ENCODE measurements at places on chromosomes 6 and 20. TPM values are rescaled to one million over a fixed set of nuclear protein-coding genes. Genes with fewer than 3 reads are reported as not detected.

GRCh38 chr6:142014515-142014914 lies 118.2 kb upstream of the GJE1 start:
- DNase-seq = peak; percentile 78

DNA sequence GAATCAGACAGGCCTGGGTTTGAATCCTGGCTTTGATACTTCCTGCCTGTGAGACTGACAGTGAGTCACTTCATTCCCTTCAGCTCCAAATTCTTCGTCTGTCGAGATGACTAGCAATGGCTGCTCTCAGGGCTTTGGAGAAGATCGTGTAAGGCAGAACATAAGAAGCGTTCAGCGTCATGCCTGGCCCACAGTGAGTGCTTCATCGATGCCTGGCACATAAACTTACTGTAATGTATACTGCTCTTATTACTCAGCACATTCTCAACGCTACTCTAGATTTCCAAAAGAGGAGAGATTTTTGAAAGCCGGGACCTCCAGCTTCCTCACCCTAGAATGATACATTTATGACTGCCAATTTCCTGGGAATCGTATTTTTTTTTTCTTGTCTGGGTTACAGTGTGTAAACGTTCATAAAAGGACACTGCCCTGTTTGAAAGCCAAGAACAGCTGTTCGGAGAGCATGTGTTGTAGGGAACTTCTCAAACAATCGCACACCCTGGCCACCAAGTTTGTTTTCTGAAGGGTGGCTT lies 16.2 kb upstream of the BCAS1 start:
- no peak for DNase-seq

- no peak for DNase-seq
Measured at GRCh38 chr20:14310977-14311627, 26.3 kb downstream of the FLRT3 start.

- no peak for DNase-seq
Measured at GRCh38 chr6:167153521-167153959, 4.2 kb downstream of the GPR31 start.

GRCh38 chr20:44182135-44182765 lies 4.7 kb downstream of the JPH2 start:
- no peak for DNase-seq

DNA sequence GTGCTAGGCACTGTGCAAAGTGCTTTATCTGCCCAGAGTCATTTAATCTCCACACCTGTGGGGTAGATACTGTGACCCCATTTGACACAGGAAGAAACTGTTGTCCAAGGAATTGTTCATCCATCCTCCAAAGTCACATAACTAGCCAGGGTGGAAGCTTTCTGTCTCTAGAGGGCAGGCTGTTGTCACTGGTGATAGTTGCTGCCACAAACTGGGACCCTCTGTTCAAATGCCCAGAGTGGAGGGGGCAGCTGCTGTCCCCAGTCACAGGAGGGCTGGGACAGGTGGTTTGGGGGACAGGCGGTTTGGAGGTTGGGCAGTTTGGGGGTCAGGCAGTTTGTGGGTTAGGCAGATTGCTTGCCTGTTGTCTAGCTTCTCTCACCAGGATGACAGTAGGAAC lies 16.1 kb upstream of the TMEM242 start:
- DNase-seq = no peak

DNA sequence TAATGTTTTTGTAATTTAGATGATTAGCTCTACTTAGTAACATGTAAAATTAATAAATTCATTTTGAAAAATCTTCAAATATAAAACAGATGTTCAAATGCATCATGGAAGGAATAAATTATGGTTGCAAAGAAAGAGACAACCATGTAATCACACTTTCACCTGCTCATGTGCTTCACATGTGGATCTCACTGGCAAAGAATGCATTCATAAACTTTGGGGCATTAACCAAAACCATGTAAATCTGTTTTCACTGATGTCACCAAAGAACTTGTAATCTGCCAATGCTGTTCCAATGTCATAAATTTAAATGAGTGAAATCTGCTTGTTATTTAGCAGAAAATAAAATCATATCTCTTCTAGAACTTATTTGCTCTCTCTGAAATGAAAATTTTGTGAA lies 142.7 kb downstream of the TENT5A start:
- no peak for DNase-seq

DNA sequence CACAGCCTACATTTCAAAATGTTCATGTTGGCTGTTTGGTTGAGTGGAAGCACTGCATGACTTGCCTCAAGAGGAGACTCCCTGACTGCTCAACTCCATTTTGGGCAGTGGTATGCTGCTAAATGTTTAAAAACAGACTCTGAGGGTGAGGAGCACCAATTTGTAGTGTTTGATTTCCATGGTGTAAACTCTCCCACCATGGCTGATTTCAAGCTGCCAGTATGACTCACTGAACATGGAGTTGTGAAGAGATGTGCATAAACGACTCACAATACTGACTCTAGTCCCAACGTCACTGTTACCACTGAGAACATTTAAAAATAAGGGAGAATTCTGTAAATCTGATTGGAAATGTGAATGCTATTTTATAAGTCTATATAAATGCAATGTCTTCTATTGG lies 70.4 kb downstream of the BACH2 start:
- peak; percentile 38 for DNase-seq

- DNase-seq = no peak
Measured at GRCh38 chr6:152981989-152982903, 595 bp downstream of the FBXO5 start.

DNA sequence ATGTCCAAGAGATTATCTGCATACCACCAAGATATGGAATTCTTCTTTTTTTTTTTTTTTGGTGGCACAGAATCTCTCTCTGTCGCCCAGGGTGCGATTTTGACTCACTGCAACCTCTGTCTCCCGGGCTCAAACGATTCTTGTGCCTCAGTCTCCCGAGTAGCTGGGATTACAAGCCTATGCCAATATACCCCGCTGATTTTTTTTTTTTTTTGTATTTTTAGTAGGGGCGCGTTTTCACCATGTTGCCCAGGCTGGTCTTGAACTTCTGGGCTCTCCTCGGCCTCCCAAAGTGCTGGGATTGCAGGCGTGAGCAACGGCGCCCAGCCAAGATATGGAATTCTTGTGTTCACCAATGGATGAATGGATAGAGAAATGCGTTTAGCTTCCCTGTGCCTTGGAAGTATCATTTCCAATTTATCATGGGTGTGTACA lies 31.0 kb downstream of the POM121L2 start:
- DNase-seq = no peak

DNA sequence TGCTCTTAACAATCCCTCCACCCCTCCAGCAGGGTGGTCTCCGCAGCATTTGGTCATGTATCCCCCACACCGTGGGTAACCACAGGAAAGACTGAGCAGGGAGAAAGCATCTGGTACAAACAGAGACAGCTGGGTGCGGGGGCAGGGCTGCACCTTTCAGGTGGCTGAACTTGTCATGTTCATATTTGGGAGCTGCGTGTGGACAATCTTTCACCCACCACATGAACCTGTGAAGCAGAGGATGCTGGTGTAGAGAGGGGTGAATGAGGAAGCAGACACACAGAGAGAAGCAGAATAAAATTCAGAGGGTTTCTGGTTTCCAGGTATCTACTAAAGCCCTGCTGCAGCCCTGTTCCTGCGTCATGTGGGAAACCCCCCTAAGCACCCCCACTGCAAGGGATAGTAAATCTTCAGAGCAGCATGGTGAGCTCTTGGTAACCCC lies 8.9 kb downstream of the GFOD1 start:
- no peak for DNase-seq

DNA sequence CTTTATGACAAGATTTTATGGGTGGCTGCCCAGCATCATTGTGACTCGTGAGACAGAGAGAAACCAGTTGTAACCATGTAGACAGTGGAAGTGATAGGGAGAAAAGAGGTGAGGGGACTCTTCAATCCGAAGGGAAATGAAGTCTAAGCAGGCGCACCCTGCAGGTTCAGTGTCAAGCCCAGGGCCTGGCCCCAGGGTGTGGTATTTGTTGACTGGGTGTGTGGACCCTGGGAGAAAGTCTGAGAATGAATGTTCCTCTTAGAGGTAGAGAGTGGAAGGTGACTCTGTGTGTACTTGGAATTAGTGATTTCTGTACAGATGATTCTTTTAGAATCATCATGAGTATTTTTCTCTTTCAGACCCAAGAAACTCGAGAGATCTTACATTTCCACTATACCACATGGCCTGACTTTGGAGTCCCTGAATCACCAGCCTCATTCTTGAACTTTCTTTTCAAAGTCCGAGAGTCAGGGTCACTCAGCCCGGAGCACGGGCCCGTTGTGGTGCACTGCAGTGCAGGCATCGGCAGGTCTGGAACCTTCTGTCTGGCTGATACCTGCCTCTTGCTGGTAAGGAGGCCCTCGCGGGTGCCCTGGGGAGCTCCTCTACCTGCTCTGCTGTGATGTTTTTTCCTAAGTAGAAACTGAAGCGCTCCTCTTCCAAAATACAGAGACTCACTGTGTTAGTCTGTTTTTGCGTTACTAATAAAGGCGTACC lies 68.0 kb downstream of the PTPN1 start:
- no peak for DNase-seq

DNA sequence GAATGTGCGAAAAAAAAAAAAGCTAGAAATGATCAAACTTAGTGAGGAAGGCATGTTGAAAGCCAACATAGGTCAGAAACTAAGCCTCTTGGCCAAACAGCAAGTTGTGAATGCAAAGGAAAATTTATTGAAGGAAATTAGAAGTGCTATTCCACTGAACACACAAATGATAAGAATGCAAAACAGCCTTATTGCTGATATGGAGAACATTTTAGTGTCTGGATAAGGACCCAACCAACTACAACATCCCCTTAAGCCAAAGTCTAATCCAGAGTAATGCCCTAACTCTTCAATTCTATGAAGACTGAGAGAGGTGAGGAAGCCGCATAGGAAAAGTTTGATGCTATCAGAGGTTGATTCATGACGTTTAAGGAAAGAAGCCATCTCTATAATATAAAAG lies 5.5 kb upstream of the ABCC10 start:
- no peak for DNase-seq

HLA-DPA1 gene
- total RNA-seq = not detected

DNA sequence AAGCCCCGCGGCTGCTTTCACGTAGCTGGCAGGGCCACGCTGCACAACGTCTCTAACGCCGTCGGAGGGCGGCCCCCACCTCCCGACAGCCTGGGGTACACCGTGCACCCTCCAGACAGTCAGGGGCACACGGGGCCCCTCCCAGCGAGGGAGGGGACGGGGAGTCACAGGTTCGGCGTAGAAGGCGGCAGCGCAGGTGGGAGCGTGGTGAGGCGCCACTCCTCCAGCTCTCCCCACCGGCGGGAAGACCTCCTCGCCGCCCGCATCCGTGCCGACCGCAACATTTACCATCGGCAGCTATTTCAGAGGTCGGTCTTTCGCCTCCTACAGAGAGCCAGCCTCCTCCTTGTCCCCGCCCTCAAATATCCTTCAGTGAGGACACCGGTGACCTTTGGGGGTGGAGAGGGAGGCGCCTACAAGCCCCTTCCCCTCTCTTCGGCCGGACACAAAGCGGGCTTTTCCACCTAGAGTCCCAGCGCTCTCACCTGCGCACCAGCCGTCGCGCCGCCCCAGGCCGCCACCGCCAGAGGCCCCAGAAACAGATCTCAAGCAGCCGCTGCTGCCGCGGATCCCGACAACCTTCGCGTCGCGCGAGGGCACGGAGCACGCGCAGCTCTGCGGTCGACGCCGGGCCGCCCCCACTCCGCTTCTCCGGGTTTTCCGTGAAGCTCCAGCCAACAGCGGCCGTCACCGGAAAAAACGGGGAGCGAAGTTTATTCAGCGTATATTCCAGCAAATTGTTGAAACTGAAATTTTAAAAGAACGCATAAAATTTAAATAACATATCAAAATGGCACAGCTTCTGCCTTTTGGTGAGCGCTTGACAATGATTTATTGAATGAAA lies at the start of gene MKKS:
TSS of gene MKKS (minus strand) at position 600 of the 844 bp plus-strand sequence. CDS start 20,708 bp downstream, outside the sequence.
- peak; percentile 91 for DNase-seq

- DNase-seq = no peak
Measured at GRCh38 chr6:108207013-108207412, 41.2 kb downstream of the NR2E1 start.

GPR6 gene
- total RNA-seq = not detected

- no peak for DNase-seq
Measured at GRCh38 chr6:61210549-61210948, 1075.5 kb downstream of the KHDRBS2 start.

DNA sequence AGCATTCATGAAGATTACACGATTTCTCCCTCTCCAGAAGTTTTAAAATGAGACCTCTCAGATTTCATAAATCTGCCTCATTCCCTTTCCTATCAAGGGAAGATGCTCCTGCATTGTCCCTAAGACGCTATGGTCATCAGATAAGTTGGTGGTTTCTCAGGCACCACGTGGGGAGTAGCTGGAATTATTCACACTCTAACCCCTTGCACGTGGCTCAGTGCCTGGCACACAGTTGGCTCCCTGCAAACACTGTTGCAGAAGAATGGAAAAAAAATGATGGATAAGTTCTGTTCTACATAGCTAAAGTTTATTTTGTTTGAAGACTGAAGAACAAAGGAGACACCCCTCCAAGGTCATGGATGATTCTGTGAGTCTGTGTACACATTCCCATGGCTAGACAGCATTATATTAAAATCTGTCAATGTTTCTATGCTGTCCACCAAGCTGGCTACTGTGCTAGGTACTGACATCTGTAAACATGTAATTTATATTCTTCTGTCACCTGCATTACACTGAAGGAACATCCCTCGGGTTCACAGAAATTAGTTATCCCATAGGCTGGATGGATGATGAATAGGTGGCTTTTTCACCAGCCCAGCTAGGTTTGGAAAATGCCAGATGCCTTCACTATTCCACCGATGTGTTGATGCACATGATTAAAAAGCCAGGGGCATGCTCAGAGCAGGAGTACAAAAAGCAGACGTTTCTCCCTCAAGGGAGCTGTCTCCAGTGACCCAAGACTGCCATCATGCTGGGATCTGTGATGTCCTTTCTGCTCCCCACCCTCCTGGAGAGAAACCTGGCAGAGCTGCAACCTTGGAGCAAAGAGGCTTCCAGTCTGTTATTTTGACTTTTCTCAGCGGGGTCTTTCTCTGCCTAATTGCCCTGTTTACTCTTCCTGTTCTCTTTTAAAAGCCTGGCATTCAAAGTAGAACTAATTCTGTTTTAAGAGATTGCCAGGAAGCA lies 610.5 kb downstream of the UTRN start:
- DNase-seq = no peak

GRCh38 chr6:169166896-169167580 lies 86.6 kb downstream of the THBS2 start:
- no peak for DNase-seq

GRCh38 chr6:125154761-125155135 lies 1.2 kb downstream of the TPD52L1 start:
- peak; percentile 69 for DNase-seq

DNA sequence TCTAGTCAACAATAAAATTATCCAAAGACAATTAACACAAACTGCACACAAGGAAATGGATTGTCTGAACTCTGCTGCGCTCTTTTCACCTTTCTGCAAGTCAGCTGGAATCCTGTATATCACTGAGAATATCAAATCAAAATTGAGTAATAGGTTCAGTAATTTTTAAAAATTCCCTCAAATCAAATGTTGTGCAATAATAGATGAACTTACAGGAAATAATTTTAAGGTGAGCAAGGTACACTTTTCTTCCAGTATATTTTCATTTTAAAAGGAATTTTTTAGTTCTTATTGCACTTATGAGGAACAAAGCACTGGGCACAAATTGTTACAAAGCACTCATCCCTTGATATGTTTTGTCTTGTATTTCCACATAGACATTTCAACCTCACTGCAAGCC lies 1.2 kb downstream of the SAYSD1 start:
- DNase-seq = no peak

- peak; percentile 100 for DNase-seq
Measured at GRCh38 chr6:138817799-138818198, 21.9 kb downstream of the ECT2L start.

Measured in mammary epithelial cell (primary cell).